GM23338 (cell line): ENCODE measurements at places on chromosomes 3 and 15.
A peak's percentile ranks its signal among the peaks of the same experiment; 100 is the strongest.

GRCh38 chr3:123036352-123037014 lies 8.9 kb upstream of the SEMA5B start:
- no peak for DNase-seq

DNA sequence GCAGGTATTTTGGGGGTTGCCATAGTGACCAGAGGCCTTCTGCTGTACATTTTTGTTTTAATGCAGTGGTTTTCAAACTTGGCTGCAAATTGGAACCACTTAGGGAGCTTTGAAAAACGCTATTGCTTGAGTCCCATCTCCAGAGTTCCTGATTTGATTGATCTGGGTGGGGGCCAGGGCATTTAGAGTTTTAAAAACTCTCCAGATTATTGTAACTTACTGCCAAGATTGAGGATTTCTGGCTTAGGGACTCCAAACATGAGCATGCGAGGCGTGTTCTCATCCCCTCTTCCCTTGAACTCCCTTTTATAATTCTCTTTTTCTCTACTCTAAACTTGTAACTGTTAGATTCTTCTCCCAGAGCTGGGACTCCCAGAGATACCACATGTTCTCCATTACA lies 340.8 kb upstream of the SUCLG2 start:
- no peak for DNase-seq

- DNase-seq = no peak
These were observed 96.9 kb downstream of the ZPLD1 start for GRCh38 chr3:102531686-102532085.

GRCh38 chr15:26157081-26157480 lies 294.0 kb upstream of the ATP10A start:
- DNase-seq = no peak

DNA sequence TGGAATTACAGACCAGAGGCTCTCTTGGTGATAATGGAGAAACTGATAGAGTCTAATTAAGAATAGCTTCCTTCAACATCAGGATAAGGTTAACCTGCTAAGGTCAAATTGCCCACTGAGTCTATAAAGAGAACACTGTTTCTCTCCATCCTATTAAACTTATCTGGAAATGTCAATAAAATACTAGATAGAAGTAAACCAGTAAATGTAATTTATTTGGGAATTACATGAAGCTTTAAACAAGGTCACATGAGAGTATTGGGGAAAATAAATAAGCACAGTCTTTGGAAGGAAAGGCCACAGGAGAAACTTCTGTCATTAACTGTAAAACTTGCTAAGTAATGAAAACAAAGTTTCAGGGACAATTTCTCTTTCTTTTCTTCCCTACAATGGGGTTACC lies 118.5 kb downstream of the DPH6 start:
- DNase-seq = no peak

GRCh38 chr3:190747571-190747970 lies 114.9 kb downstream of the GMNC start:
- DNase-seq = no peak

GRCh38 chr3:16109929-16110328 lies 64.6 kb upstream of the GALNT15 start:
- no peak for DNase-seq

DNA sequence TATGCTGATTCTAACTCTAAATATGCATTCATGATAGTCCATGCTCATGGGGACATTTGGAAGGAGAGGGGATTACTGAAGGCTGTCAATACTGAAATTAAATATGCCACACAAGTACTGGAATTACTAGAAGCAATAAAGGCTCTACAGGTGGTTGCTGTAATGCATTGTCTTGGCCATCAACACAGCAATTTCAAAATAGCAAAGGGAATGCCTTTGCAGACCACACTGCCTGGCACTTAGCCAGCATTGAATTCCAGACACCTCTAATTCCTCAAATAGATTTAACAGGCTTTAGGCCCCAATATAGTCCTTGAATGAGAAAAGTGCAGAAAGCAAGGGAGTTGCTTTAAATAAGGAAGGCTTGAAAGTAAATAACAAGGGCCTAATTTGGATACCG lies 115.8 kb upstream of the PLCL2 start:
- DNase-seq = peak; percentile 21

- DNase-seq = no peak
These were observed 3.2 kb downstream of the KCTD6 start for GRCh38 chr3:58495101-58495500.

GRCh38 chr3:11803977-11804892 lies 42.5 kb downstream of the TAMM41 start:
- DNase-seq = peak; percentile 78

DNA sequence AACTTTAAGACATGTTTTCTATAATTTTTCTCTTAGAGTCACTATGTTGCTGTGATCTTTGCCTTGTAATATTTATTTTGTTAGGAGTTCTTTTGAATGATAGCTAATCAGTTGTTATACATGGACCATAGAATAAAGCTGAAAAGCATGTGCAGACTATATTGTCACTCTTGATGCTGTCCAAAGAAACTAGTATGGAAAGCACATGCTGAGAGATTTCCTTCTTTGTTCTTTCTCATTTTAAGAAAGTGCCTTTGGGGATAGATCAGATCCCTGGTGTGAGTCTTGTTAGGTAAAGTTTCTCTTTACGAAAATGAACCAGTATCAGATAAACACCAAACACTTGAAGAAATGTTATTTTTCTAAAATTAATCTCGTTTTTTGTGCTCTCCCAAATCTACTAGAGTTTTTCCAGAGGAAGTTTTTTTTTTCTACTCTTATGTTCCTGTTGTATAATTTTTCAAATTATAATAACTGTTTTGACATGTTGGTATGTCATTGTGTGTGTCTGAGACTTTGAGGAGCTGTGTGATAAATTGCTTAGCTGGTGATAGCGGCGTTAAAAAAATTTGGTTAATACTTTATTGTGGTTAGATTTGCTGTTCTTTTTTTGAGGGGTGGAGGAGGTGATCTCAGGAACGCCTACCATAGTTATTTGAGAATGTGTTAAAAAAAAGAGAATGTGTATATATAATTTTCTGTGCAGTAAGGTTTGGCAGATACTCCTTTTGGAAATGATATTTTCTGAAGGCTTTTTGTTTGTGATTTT lies 2.2 kb downstream of the PIAS1 start:
- no peak for DNase-seq

GRCh38 chr15:60128710-60129109 lies 124.6 kb downstream of the FOXB1 start:
- DNase-seq = peak; percentile 59
